ENCODE measurements at places on chromosomes 7 and 10.

- DNase-seq = no peak
Observed at GRCh38 chr7:3094701-3095445, 51.2 kb upstream of the CARD11 start.

DNA sequence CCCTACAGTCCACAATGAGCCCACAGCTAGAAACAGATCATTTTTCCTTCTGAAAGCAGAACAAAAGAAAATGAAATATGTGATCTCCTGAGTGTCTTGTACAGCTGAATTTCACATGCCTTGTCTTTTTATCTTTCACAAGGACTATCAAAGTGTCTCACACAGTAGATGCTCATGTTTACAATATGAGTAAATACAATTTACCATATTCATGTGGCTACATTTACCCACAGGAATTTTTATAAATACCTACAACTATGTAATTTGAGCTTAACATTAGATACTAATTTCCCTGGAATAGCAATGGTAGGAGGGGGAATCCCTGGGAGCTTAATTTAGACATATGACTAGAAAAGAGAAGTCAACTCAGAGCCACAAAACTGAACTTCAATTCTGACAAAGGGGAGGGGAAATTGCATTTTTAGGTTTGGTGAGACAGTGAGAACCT, 186.2 kb downstream of the MACC1 start:
- no peak for DNase-seq

DNA sequence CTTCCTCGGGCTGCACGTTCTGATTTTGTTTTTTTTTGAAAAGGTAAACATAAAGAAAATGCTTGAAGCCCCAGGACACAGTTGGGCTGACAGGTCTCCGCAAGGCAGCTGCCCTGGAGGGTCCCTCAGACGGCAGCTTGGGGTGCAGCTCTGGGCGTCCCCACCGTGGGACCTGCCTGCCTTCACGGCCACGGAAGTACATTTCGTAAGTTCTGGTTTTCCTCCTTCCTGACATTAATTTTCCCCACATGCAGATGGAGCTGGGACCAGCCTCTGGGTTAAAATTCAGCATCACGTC, 491.0 kb downstream of the DNAJB6 start:
- no peak for DNase-seq

GRCh38 chr10:71878327-71879034, 27.4 kb upstream of the PSAP start:
- DNase-seq = no peak

GRCh38 chr7:20790375-20790774, 3.7 kb upstream of the SP8 start:
- DNase-seq = no peak

DNA sequence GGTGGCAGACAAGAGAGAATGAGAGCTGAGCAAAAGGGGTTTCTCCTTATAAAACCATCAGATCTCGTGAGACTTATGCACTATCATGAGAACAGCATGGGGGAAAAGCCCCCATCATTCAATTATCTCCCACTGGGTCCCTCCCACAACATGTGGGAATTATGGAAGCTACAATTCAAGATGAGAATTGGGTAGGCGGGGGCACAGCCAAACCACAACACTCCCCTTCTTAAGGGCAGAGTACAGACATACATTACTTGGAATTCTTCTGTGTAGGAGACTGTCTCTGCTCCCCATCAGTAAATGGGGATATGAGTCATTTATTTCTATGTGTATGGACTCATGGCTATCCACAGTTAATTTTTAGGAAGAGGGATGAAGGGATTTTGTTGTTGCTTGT, 31.2 kb downstream of the FAM171A1 start:
- no peak for DNase-seq

GRCh38 chr10:71796749-71797405, 23.6 kb upstream of the VSIR start:
- DNase-seq = no peak

Measured in right lobe of liver (tissue), 6 donors.